Hippocampal formation (tissue), 2 donors: ENCODE measurements at places on chromosomes 5 and 9.
A peak's percentile ranks its signal among the peaks of the same experiment; 100 is the strongest.

GRCh38 chr9:90086101-90086511, 481.3 kb downstream of the GADD45G start:
- DNase-seq: no peak

GRCh38 chr5:154197801-154198491, 7.4 kb downstream of the GALNT10 start:
- DNase-seq: no peak

DNA sequence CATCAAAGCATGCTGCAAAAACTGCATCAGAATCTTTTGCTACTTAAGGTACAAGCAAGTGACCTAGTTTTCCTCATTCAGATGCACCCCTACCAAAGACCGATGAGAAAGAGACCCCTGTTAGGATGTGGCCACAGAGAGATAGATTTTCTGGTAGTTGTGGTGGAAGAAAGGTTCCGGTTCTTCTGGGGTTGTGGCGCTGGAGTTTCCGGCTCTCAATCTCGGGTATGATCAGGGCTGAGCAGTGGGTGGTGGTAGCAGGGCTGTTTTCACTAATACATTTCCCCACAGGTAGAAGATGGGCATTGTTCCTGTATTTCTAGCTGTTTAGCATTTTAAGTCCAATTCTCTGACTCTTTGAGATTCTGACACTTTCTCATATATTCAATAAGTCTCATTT, 58.4 kb downstream of the PCSK1 start:
- no peak for DNase-seq

DNA sequence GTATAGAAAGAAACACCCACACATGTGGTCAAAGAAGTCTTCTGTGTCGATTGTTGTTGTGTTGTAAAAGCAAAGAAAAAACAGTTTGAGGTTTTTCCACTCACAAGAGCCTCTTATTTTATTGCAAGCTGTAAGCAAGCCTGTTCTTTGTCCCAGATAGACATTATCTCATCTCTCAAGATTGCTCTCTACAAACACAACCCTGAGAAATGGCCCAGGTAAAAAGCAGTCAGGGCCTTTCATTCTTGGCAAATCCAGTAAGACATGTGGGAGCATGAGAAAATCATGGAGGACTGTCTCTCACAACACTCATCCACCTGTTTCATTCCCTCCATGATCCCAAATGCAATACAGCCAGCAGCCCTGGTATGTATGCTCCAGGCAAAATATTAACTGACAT, 286.6 kb upstream of the POU5F2 start:
- DNase-seq: no peak

- DNase-seq: no peak
Observed at GRCh38 chr9:108419379-108419778, 436.4 kb downstream of the ACTL7B start.

DNA sequence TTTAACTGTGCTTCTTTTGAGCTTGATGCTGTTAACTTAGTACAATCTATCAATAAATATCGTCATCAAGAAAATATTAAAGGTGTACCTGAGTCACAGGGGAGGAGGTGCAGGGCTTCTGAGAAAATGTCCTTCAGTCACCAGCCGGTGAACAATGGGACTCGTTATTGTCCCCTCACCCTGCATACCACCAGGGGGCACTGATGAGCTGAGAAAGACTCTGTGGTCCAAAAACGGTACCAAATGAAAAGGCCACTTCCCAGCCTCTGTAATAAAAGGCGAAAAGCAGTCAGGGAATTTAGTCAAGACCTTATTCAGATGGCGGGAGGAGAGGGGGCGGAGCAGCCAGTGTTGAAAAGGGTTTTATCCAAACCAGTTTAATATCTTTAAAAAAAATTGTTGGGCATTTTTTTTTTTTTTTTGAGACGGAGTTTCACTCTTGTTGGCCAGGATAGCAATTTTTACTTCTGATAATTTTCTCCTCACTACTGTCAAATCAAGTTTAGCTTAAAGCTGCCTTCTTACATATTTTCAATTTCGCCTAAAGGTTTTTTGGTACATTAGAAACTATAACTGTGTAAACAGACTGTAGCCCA, 271.9 kb upstream of the ADAMTS16 start:
- peak; percentile 44 for DNase-seq

- no peak for DNase-seq
Observed at GRCh38 chr5:28027851-28028250, 989.5 kb upstream of the CDH9 start.

DNA sequence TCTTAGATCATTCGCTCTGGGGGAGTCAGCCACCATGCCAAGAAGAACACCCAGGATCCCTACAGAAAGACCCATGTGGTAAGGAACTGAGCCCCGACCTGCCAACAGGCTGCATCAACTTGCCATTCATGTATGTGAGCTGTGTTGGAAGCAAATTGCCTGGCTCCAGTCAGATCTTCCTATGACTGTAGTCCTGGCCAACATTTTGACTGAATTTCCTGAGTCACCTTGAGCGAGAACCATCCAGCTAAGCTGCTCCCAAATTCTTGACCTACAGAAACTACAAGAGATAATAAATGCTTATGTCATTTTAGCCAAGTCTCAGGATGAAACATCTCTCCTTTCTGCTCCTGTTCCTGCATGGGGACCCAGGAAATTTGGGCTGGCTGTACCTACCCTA, 40.0 kb upstream of the SLC44A1 start:
- DNase-seq: no peak

DNA sequence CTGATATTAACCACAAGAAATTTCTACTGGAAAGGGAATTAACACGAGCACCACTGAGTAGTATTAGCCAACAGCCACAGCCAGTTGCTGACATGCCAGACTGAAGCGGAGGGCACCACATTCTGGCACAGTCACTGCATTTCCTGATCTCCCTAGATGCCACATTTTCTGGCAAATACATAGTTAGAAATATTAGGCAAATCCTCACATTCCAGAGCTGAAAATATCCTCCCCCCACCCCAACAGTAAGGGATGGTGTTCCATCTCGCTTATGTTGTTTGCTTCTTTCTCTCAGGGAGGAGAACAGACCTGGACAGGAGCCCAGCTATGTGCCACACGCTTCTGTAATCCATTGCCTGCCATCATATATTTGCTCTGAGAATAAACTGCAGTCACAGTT, 32.8 kb upstream of the MCTP1 start:
- no peak for DNase-seq

GRCh38 chr5:54491326-54491725, 26.2 kb upstream of the SNX18 start:
- no peak for DNase-seq

DNA sequence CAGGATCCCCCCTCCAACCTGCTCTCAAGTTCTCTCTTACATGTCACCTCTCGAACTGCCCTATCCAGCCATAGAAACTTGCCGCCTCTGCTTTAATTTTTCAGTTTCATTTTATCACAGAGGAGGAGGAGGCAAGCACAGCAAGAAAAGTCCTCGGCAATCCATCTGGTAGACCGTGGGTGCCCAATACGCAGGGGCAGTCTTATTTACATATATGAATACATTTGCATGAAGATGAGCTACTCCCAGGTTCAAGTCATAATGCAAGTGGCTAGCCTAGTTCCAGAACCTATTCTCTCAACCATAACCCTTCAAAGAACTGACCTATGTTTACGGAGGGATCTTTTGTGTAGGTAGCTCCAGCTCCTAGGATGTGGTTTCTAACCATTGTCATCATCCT, 223.2 kb upstream of the PANK3 start:
- DNase-seq: no peak

DNA sequence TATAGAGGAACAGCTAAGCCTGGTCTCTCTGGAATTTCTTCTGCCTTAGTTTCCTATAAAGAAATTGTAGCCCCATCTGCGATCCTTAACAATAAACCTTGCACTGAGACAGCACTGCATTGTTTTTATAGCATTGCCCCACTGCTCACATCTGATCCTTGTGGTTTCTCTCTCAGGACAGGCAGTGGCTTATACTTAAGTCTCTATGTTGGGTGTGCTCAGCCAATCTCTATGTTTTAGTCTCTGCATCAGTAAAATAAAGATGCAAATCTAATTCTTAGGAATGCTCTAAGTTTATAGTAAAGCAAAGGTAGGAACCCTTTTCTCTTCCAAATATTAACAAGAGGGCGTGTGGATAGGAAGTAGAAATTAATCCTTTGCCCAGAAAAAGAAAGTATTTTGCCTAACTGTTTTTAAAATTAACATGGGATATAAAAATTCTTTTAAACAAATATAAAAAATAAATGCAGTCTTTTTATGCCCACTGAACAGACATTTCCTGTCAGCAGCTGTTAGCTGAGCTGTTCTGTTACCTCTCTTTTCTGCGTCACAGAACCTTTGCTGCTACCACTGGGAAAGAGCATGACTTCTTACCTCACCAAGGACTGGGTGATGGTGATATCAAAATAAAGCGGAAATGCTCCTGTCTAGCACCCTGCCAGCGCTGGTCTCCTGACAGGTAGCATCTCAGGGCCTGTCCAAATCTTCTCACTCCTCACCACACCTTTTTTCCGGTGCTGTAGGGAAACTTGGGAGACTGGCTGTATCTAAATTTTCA, 29.5 kb downstream of the MRPS27 start:
- DNase-seq: no peak

- DNase-seq: no peak
Observed at GRCh38 chr9:35552376-35552775, 52.7 kb upstream of the TESK1 start.

DNA sequence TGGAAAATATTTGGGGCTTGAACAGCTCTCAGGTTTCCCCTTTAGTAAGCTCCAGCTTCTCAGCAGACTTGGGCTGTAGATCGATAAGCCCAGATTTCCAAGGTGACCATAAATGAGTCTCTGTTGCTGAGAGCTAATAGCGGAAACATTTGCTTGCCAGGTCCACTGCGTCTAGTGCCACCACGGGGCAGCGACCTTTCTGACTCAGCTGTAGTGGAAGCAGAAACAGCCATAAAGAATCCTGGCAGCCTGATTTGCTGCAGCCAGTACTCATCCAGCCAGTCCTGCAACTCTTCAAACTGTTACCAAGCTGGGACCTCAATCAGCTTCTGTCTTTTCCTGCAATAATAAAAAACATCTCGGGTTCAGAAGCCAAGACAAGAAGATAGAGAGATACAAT, 241.7 kb downstream of the DOCK8 start:
- no peak for DNase-seq

DNA sequence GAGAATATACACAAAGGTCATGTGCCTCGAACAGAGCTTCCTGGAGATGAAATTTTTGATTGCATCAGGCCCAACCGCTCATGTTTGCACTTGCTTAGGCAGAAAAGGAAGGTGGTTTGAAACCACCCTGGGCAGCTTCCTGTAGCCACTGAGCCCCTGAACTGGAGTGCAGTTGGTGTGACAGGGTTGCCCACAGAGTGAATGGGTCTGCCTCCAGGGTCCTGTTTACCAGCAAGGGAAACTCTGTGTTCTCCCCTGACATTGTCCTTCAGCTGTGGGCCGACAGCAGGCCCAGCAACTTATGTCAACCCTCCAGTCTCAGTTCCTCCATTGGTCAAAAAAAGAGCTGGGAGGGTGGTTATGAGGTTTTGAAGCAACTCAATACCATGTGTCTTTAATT, 289.6 kb downstream of the KIF4B start:
- DNase-seq: no peak

- no peak for DNase-seq
Observed at GRCh38 chr5:95777441-95777840, 45.1 kb downstream of the GLRX start.

GRCh38 chr9:98709968-98710965, 1.5 kb upstream of the GABBR2 start:
- DNase-seq: no peak
